ENCODE measurements at places on chromosomes 4 and X.

DNA sequence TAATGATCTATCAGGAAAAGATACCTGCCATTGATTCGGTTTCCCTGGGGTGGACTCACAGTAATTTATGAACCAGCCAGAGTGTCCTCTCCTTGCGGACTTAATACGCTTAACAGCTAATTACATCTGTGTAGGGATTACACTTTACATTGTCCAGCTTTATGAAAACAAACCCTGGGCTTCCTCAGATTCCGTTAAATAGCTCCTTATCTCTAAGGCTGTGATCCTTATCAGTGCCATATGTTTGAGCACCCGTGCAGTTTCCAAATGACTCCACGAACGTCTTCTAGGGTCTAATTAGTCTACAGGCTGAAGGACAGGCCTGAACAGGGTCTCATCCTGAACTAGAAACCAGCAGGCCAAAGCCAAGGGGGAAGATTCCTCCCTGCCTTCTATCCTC, 56.9 kb downstream of the KDR start:
- DNase-seq, result no peak

DNA sequence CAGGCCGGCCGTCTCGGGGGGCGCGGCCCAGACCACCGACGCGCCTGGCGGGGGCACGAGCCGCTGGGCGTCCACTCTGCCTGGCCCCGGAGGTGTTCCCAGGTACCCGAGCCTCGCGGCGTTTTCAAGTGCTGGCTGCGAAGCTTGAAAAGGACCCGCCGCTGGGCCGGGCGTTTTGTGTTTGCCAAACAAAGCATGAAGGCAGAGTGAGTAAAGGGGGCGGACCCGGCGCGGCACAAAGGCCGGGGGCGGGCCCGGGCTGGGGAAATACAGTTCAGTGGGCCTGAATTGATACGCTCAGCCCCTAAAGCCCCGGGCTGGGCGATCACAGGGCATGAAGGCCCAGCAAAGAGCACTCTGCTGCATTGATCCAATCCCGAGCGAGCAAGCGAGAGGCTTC, 65.4 kb downstream of the SOX3 start:
- no peak for DNase-seq

GRCh38 chr4:48979914-48980579, 6.0 kb upstream of the CWH43 start:
- DNase-seq, result no peak

- DNase-seq, result no peak
Observed at GRCh38 chr4:83644677-83645659, 109.1 kb downstream of the GPAT3 start.

DNA sequence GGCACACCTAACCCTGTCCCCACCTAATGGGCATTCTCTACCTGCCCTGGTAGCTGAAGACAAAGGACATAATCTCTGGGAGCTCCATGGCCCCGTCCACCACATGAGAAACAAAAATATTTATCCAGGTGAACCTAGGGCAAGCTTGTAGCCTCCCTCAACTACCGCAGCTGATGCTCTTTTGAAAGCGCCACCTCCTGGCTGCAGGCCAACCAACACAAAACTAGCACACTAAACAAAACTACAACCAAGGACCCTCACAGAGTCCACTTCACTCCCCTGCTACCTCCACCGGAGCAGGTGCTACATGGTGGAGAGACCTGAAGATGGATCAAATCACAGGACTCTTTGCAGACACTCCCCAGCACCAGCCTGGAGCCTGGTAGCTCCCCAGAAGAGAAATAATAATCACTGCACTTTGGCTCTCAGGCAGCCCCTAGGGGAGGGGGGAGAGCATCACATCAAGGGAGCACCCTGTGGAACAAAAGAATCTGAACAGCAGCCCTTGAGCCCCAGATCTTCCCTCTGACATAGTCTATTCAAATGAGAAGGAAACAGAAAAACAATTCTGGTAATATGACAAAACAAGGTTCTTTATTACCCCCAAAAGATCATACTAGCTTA, 111.3 kb upstream of the ATP8A1 start:
- no peak for DNase-seq

DNA sequence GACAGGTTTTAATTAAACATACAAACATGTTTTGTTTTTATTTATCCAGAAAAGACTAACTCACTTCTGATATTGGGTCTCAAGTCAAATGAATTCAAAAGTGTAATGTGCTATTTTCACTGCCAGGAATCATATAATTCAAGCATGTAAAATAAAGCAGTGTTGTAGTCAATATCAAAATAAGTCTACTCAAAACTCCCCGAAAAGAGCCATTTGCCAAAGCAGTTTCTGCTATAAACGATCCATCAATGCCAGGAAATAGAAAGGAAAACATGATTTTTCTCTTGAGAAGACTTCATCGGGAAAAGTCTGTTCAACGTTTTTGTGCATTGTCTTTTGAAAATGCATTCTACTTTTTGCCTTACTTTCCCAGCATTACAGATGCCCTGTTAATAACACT, 633.3 kb downstream of the FAT4 start:
- no peak for DNase-seq

- no peak for DNase-seq
Observed at GRCh38 chr4:24497221-24497620, 87.1 kb downstream of the DHX15 start.

DNA sequence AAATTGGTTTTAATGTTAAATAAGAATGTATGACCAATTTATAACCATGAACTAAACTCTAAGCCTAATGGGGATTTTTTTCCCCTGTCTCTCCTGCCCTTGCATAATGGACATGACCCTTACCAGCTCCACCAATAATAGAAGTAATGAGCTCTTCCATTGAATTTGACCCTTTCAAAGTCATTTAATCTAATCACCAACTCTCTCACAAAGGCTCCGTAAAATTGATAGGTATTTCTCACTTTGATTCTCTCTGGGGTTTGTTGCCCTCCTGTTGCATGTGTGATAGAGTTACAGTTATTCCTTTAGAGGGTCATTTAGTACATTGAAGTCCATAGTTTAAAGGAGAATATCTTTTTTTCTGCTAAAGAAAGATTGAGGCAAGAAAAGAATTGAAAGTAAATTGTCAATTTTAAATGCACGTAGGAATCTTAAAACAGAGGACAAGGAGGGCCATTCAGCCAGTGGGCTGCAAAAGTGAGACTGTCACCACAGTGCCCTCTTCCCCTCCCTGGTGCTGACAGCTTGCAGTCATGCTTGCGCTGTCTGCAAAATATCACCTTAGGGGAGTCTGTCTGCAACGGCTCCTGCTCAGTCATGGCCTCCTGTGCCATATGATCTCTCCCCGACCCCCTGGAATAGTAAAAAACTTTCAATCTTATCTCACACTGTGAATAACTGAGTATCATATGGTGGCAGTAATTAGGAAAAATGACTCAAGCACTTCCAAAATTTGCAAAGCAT, 307.5 kb upstream of the GNPDA2 start:
- DNase-seq, result no peak

- no peak for DNase-seq
Observed at GRCh38 chr4:15147714-15148113, 145.4 kb downstream of the CPEB2 start.

GRCh38 chr4:13092702-13093101, 391.4 kb downstream of the RAB28 start:
- no peak for DNase-seq

DNA sequence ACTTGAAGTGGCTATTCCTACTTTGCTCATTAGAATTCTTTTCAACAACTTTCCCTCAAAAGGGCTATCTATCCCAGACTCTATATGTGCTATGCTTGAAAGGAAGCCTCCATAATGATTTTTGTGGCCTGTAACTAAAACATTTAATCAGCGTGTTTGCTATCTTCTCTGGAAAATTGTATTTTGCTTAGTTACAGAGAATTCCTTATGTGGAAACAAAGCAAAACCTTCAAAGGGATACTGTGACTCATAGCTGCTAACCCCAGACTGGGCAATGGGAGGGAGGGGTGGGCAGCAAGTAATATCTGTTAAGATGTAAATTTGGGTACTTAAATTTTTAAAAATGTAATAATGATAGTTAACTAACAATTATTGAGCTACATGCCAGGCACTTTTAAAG, 3.7 kb downstream of the SLC25A14 start:
- no peak for DNase-seq

- no peak for DNase-seq
Observed at GRCh38 chrX:9315086-9315485, 149.8 kb upstream of the TBL1X start.

DNA sequence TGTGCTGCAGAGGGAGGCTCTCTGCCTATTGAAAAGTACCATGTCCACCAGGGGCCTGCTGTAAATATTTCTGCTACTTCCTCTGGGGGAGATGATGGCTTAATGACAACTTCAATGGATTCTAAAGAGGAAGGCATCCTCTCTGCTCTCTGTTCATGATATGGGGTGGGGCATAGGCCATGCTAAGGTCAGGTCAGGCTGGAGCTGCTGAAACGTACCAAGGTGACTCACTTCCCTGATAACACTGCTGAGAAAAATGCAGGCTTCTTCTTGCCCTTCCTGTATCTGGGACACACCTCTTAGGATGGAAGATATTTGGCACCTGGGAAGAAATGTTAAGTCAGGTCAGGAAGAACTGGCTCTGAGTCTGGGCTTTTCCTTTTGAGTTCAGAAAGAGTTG, 31.5 kb downstream of the HS3ST1 start:
- no peak for DNase-seq

GRCh38 chr4:110196871-110197528, 1.4 kb downstream of the ELOVL6 start:
- no peak for DNase-seq

DNA sequence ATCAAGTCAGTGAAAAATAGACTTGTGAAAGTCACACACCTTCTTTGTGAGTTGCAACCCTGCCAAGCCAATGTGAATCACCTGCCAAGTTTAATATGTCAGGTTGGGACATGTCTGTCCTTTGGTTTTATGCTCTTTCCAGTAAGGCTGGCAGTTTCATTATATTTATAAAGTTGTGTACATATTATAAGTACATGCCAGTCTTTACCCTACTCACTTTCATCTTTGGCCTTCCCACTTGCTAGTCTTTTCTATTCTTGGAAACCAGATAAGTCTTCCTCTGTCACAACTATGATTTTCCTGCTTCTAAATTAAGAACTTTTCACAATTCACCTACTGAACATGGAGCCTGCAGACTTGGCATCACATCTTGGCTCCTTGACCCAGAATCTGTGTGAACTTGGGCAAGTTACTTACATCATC, 680.7 kb upstream of the BOD1L1 start:
- no peak for DNase-seq

DNA sequence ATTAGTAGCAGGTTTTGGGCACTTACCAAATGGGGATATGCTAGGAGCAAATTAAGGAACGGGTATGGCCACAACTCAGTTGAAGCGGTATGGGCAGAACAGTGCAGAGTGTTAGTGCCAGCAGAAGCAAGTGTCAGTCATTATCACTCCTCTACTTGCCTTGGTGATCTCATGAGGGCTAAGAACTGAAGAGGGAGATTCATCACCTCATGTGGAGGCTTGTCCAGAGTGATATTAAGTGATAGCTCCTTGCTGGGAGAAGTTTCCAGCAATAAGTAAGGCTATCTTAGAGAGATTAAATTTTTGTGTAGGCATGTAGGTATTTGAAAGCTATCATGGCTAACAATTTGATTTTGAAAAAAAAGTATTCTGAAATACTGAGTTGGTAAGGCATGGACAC, 615.4 kb upstream of the SMIM31 start:
- DNase-seq, result no peak

DNA sequence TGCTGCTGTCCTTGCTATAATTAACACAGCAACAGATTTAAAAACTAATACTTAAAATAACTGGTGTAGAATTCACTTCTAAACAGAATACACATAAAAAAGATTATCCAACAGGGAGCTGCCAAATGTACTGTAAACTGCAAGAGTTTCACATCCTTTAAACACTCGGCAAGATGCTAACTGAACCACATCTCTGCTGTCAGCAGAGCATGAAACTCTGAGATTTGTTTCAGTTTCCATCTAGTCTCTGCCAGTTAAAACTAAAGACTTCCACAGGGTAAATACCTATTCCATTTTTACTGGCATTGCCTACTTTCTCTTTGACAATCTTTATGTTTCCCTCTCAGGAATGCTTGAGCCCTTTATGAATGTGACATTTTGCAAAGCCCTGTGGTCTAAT, 127.7 kb downstream of the SLC7A11 start:
- no peak for DNase-seq

DNA sequence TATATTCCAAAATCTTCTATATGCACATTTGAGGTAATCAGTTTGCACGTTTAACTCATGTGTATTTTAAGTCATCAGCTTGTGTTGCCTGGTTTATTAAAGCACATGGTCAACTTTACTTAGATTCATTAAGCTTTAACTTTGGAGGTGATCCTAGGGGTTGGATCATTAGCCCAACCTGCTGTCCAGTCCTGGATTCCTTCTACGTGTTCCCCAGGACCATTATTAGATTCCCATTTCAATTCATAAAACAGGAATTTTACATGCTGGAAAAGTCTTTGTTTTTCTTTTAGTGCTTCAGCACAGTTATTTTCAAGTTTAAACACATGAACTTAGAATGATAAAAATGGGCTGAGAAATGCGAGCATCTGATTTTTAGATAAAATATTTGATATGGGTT, 132.5 kb downstream of the SORBS2 start:
- DNase-seq, result no peak

- no peak for DNase-seq
Observed at GRCh38 chrX:150084496-150085229, 146.4 kb upstream of the EOLA2 start.

GRCh38 chrX:102983205-102983604, 46.1 kb downstream of the RAB40AL start:
- DNase-seq, result no peak

DNA sequence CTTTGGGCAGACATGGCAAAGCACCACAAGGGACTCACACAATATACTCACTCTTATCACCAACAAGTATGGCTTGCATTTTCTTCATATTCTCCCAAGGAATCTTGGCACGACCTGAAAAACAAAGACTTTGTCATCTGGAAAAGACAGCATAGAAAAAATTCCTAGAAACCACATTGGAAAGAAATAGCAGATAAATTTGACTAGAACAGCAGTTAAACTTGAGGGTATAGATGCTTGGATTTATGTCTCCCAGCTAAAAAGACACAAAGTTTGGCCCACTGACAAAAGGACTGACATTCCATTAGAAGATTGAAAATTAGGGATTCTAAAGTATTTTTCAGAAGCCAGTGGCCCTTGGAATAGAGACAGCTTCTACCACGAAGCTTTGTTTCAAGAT, 6.9 kb upstream of the VEGFC start:
- no peak for DNase-seq

DNA sequence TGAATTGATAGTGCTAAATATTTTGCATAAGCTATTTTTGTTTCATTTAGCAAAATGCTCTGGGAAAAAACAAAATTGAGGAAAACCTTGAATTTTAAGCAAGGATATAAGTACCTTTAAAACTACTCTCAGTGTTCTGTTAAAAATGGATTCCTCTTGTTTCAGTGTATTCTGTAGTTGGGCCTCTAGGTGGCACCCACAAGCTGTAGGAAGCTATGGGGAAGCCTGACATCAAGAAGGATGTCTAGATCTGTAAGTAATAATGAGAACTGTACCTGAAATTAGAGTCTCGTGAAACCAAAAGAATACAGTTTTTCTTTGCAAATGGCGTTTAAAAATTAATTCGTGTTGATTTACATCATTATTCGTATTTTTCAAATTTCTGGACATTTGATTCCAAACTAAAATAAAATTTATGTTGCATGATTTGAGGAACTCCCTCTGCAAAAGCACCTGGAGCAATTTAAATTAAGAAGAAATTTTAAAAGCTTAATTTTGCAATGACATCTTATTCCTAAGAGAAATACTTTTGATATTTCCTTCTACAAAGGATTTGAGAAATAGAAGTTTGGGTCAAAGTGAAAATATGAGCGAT, 51.2 kb downstream of the TMPRSS11E start:
- peak; percentile 5 for DNase-seq
